Astrocyte (in vitro differentiated cells and primary cell): ENCODE measurements at places on chromosomes 12 and 14. TPM values are rescaled to one million over a fixed set of nuclear protein-coding genes. Genes with fewer than 3 reads are reported as not detected.

Gene SOAT2
- not detected in 2 replicates for total RNA-seq

DNA sequence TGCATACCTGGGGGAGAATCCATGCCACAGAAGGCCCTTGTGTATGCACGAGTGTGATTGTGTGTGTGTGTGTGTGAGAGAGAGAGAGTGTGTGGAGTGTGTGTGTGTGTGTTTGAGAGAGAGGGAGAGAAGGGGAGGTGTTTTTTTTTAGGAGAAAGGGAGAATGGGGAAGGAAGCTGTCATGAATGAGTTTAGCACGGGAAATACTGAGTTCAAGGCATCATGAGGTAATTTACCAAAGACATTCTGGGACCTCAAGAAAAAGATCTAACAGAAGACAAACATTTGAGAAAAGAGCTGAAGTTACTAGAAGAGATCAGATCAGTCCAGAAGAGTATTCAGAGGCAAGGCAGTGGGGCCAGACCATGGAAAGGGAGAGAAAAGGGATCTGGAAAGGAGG, 157.1 kb downstream of the TTC7B start:
- no peaks in the 10 kb centered on the region for H3K36me3 ChIP-seq
- no peak for DNase-seq
- H3K4me3 ChIP-seq, result no peak overlapping the region
- no peaks in the 10 kb centered on the region for H3K27me3 ChIP-seq
- H3K4me1 ChIP-seq, result peaks cover 20% of the 10 kb centered on the region

Gene RAD9B
- total RNA-seq, result 0.53 and 0.66 TPM in 2 replicates

- H3K27me3 ChIP-seq, result no peaks in the 10 kb centered on the region
- peak overlapping the region; percentile 63 for H3K27ac ChIP-seq
- H3K36me3 ChIP-seq, result no peaks in the 10 kb centered on the region
- peaks cover 18% of the 10 kb centered on the region for H3K4me1 ChIP-seq
Measured at GRCh38 chr14:85437148-85437547, 92.8 kb upstream of the FLRT2 start.

Gene POTEG
- not detected in 2 replicates for total RNA-seq

Gene CDKN3
- total RNA-seq, result 1.6 and 2.4 TPM in 2 replicates

DNA sequence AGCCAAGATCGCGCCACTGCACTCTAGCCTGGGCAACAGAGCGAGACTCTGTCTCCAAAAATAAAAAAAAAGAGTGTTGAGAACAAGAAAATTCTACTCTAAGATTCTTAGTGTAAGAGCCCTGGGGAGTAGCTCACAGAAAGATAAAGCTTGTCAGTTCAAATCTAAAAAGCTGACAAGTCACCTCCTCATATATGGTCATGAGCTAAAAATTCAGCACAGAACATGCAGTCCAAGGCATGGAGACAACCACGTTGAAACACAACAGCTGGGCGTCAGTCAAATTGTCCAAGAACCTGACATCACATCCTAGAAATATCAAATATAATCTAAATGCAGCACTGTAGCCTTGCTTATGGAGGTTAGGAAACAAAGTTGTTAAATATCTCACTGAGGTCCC, 47.8 kb downstream of the CLIP1 start:
- no peaks in the 10 kb centered on the region for H3K4me1 ChIP-seq
- H3K36me3 ChIP-seq, result peaks cover 12% of the 10 kb centered on the region
- H3K27me3 ChIP-seq, result no peaks in the 10 kb centered on the region

GRCh38 chr12:120257041-120257821, 8.3 kb downstream of the PXN start:
- H3K27ac ChIP-seq, result peak overlapping the region; percentile 65
- peak overlapping the region; percentile 1 for H3K4me3 ChIP-seq
- H3K27me3 ChIP-seq, result no peaks in the 10 kb centered on the region
- H3K4me1 ChIP-seq, result peaks cover 30% of the 10 kb centered on the region

Gene IL22
- not detected in 2 replicates for total RNA-seq

Gene SLCO1B3
- not detected in 2 replicates for total RNA-seq

DNA sequence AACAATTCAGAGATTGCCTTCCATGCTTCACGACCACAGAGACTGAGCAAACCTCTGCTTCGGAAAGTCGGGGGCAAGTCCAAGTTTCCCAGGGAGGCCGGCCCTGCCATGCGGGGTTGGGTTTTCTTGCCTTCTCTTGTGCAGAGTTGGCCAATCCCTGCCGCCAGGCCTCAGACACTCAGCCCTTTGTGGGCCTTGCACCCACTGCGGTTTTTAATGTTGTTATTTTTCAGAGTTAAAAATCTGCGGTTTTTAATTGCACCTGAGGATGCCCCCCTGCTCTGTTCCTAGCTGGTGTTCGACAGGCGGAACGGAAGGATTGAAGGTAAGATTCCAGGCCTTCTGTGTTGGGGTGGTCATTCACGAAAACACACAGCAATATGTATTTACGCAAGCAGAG, 108.7 kb downstream of the CALM1 start:
- no peak overlapping the region for H3K4me3 ChIP-seq
- no peak overlapping the region for H3K27ac ChIP-seq
- H3K36me3 ChIP-seq, result no peaks in the 10 kb centered on the region

GRCh38 chr12:50201987-50202521, 34.9 kb upstream of the CERS5 start:
- H3K4me1 ChIP-seq, result peaks cover 24% of the 10 kb centered on the region
- no peak overlapping the region for H3K4me3 ChIP-seq
- peak; percentile 93 for DNase-seq
- H3K27me3 ChIP-seq, result no peaks in the 10 kb centered on the region
- H3K36me3 ChIP-seq, result peaks cover 52% of the 10 kb centered on the region

GRCh38 chr14:78327426-78328221, 157.5 kb downstream of the NRXN3 start:
- no peak for DNase-seq
- H3K27me3 ChIP-seq, result no peaks in the 10 kb centered on the region
- no peak overlapping the region for H3K4me3 ChIP-seq
- H3K4me1 ChIP-seq, result no peaks in the 10 kb centered on the region

- H3K27ac ChIP-seq, result peak overlapping the region; percentile 97
- no peaks in the 10 kb centered on the region for H3K27me3 ChIP-seq
- DNase-seq, result no peak
- H3K4me1 ChIP-seq, result peaks cover 32% of the 10 kb centered on the region
- H3K36me3 ChIP-seq, result peaks cover 38% of the 10 kb centered on the region
Measured at GRCh38 chr14:21072781-21073339, 2.8 kb downstream of the ARHGEF40 start.

Gene RERGL
- total RNA-seq, result not detected in 2 replicates

GRCh38 chr12:52629281-52630007, 11.1 kb upstream of the KRT73 start:
- H3K27me3 ChIP-seq, result peaks cover 26% of the 10 kb centered on the region
- H3K36me3 ChIP-seq, result no peaks in the 10 kb centered on the region
- no peaks in the 10 kb centered on the region for H3K4me1 ChIP-seq
- no peak for DNase-seq
- H3K4me3 ChIP-seq, result no peak overlapping the region

GRCh38 chr12:115134298-115134697, 450.3 kb upstream of the TBX3 start:
- no peak for DNase-seq
- H3K27me3 ChIP-seq, result no peaks in the 10 kb centered on the region
- no peak overlapping the region for H3K4me3 ChIP-seq
- no peaks in the 10 kb centered on the region for H3K36me3 ChIP-seq

Gene PZP
- not detected in 2 replicates for total RNA-seq

DNA sequence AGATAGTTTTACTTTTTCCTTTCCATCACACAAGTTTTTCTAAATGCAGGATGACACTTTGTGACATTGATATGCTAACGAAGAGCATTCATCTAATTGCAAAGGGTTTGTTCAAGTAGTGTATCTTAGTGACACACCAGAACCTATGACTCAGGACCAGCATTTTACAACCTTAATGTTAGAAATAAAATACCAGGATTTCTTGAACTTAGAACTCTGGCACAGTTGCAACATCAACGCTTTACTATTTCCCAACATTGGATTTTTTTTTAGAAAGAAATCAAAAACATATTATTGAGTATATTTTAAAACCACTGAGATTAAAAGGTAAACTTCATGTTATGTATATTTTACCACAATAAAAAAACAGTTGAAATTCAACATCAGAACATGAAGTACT, 17.9 kb upstream of the PLEKHG6 start:
- no peak overlapping the region for H3K27ac ChIP-seq
- no peak for DNase-seq
- no peak overlapping the region for H3K4me3 ChIP-seq
- peaks cover 14% of the 10 kb centered on the region for H3K4me1 ChIP-seq
- H3K27me3 ChIP-seq, result no peaks in the 10 kb centered on the region

Gene CBLN3
- 3.9 and 5.4 TPM in 2 replicates for total RNA-seq

GRCh38 chr12:115137812-115138521, 454.0 kb upstream of the TBX3 start:
- no peak overlapping the region for H3K4me3 ChIP-seq
- DNase-seq, result no peak
- no peaks in the 10 kb centered on the region for H3K36me3 ChIP-seq

Gene EIF2S3B
- total RNA-seq, result 5.4 and 6.0 TPM in 2 replicates

- H3K27ac ChIP-seq, result no peak overlapping the region
- H3K4me1 ChIP-seq, result peaks cover 26% of the 10 kb centered on the region
- H3K27me3 ChIP-seq, result no peaks in the 10 kb centered on the region
- no peak overlapping the region for H3K4me3 ChIP-seq
Measured at GRCh38 chr12:107400686-107401447, 284.7 kb upstream of the PWP1 start.

GRCh38 chr12:89160716-89161123, 191.6 kb downstream of the DUSP6 start:
- H3K27me3 ChIP-seq, result no peaks in the 10 kb centered on the region
- H3K36me3 ChIP-seq, result no peaks in the 10 kb centered on the region
- DNase-seq, result peak; percentile 78
- H3K27ac ChIP-seq, result peak overlapping the region; percentile 64
- H3K4me3 ChIP-seq, result no peak overlapping the region

DNA sequence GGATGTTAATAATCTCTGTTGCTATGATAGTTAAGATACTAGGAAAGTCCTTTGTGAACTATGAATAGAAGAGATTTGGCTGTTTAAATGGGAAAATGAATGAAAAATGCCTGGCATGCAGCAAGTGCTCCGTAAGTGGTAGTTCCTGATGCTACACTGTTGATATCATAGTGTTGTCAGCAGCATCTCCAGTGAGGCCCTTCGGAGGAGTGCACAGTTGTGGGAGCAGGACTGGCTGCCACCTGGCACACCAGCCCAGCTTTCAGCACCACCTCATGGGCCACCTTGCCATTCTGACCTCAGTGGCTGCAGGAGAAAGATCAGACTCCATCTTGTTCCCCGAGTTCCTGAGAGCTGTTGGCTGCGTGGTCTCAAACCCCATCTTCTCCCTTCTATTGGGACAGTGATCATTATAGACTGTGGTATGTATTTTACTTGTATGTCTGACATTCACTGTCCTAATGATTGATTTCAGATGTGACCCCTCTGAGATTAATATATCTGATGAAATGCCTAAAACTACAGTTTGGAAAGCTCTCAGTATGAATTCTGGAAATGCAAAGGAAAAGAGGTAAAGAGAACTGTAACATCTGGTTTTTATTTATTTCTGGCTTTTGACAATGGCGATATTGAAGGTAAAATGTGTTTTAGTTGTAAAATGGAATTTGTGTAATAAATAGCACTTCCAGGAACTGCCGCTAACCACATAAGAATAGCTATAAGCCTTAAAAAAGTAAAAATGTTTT, 80.9 kb downstream of the SLC4A8 start:
- no peak overlapping the region for H3K4me3 ChIP-seq
- H3K27me3 ChIP-seq, result no peaks in the 10 kb centered on the region
- no peaks in the 10 kb centered on the region for H3K36me3 ChIP-seq
- DNase-seq, result no peak
- H3K4me1 ChIP-seq, result no peaks in the 10 kb centered on the region
- H3K27ac ChIP-seq, result no peak overlapping the region

Gene CIROP
- total RNA-seq, result not detected in 2 replicates

Gene CACNA1C
- total RNA-seq, result 1.5 and 2.1 TPM in 2 replicates

DNA sequence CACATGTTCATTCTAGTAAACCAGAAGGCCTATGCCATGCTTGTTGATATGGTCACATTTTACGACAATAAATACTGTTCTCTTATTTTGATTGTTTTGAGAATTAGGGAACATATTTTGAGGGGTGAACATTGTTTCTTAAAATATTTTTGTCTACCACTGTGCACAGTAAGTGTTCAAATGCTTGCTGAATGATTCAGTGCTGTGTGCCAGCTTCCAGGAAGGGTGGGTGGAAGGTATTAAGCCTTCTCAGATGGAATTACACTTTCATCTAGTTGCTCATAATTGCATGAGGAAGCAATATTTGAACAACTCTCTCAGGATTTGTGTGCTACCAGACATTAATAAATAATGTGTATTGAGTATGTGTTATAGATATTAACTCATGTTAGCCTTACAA, 15.5 kb upstream of the TMX1 start:
- DNase-seq, result peak; percentile 42
- H3K36me3 ChIP-seq, result no peaks in the 10 kb centered on the region
- no peak overlapping the region for H3K27ac ChIP-seq
- H3K27me3 ChIP-seq, result no peaks in the 10 kb centered on the region

Gene IQSEC3
- total RNA-seq, result 0.34 and 0.46 TPM in 2 replicates

GRCh38 chr12:108457006-108457733, 57.9 kb upstream of the FICD start:
- no peaks in the 10 kb centered on the region for H3K4me1 ChIP-seq
- peak; percentile 13 for DNase-seq
- H3K4me3 ChIP-seq, result no peak overlapping the region
- no peaks in the 10 kb centered on the region for H3K27me3 ChIP-seq
- no peaks in the 10 kb centered on the region for H3K36me3 ChIP-seq

Gene ATP5F1B
- 714 and 731 TPM in 2 replicates for total RNA-seq

Gene MDGA2
- total RNA-seq, result 2.0 and 2.4 TPM in 2 replicates

- peaks cover 6% of the 10 kb centered on the region for H3K4me1 ChIP-seq
- no peaks in the 10 kb centered on the region for H3K36me3 ChIP-seq
- no peak overlapping the region for H3K27ac ChIP-seq
- H3K4me3 ChIP-seq, result no peak overlapping the region
- DNase-seq, result no peak
Measured at GRCh38 chr12:85191-85666, 18.7 kb downstream of the IQSEC3 start.

Gene YEATS4
- total RNA-seq, result 9.2 and 11.6 TPM in 2 replicates

DNA sequence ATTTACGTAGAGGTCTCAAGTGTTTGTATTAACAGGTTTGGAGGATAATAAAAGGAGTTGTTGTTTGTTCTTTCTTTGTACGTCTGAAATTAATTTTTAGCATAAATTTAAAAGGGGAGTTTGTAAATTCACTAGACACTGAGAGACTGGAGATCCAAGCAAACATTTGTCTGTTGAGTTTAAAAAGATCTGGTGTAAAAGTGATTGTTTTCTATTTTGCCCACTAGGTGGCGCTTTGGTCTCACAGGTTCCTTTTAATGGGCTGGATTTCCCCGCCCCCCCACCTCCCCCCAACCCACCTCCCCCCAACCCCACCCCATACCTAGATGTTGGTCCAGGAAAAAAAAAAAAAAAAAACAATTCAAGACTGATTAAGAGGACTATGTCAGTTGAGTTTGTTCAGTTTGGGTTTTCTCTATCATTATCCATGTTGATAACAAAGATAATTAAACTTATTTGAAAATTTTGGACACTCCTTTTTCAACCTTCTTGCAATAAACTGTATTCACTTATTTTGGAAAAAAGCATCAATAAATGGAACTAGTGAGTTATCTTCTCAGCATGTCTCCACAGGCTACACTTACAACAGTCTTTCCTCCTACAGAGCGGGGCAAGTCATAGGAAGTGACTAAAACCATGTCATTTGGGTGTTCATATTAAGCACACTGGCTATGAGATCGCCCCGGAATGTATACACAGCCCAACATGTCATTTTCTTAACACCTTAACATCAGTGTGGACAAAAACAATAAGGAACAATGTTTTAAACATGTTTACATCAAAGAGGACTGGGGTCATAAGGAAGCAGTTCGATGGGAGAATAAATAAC, 841.1 kb downstream of the NRXN3 start:
- H3K27me3 ChIP-seq, result no peaks in the 10 kb centered on the region
- no peaks in the 10 kb centered on the region for H3K36me3 ChIP-seq
- H3K4me1 ChIP-seq, result peaks cover 5% of the 10 kb centered on the region
- H3K27ac ChIP-seq, result peak overlapping the region; percentile 82

GRCh38 chr12:85163752-85164321, 116.2 kb upstream of the ALX1 start:
- DNase-seq, result no peak
- H3K36me3 ChIP-seq, result no peaks in the 10 kb centered on the region
- no peak overlapping the region for H3K27ac ChIP-seq
- no peaks in the 10 kb centered on the region for H3K27me3 ChIP-seq
- H3K4me3 ChIP-seq, result no peak overlapping the region
